ENCODE measurements at places on chromosomes 2 and 18.
A peak's percentile ranks its signal among the peaks of the same experiment; 100 is the strongest.

DNA sequence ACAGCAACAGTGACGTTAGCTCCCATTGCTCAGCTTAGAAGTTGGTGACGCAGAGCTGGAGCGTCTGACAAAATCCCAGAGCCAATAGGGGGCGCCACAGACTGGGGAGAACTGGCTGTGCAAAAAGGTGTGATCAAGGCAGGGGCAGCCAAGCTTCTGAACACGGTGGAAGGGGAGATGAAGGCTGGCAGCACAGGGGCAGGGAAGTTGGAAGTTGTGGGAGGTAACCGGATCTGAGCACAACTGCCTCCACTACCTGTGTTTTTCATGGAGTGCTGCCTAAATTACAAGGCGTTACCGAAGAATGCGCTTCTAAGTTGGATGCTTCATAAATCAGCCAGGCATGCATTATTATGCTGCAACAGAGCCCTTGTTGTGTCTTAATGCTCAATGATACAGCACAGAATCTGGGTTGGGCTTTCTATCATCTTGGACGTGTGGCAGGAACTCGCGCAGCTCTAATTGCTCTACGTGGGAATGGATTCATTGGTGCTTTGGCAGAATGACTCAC is 370.0 kb downstream of the SLC4A3 start:
- H3K36me3 ChIP-seq: no peaks in the 10 kb centered on the region
- H3K4me1 ChIP-seq: peaks cover 3% of the 10 kb centered on the region
- H3K27me3 ChIP-seq: no peaks in the 10 kb centered on the region
- DNase-seq: peak; percentile 81

- no peak overlapping the region for H3K4me3 ChIP-seq
- 0 out of 2 replicates have a peak, but pooled peaks cover 4% of the 10 kb centered on the region for H3K4me1 ChIP-seq
- DNase-seq: peak; percentile 6
- H3K27ac ChIP-seq: no peak overlapping the region
- no peaks in the 10 kb centered on the region for H3K27me3 ChIP-seq
Observed at GRCh38 chr2:7191932-7192331, 274.7 kb downstream of the RNF144A start.

- no peak for DNase-seq
- H3K27ac ChIP-seq: no peak overlapping the region
- H3K4me1 ChIP-seq: peaks cover 10% of the 10 kb centered on the region
- no peak overlapping the region for H3K4me3 ChIP-seq
Observed at GRCh38 chr2:12934146-12934756, 217.5 kb downstream of the TRIB2 start.

GRCh38 chr2:43402002-43402401 is 175.6 kb upstream of the ZFP36L2 start:
- H3K36me3 ChIP-seq: no peaks in the 10 kb centered on the region
- DNase-seq: no peak
- H3K4me1 ChIP-seq: peaks cover 26% of the 10 kb centered on the region
- no peaks in the 10 kb centered on the region for H3K27me3 ChIP-seq
- no peak overlapping the region for H3K27ac ChIP-seq

DNA sequence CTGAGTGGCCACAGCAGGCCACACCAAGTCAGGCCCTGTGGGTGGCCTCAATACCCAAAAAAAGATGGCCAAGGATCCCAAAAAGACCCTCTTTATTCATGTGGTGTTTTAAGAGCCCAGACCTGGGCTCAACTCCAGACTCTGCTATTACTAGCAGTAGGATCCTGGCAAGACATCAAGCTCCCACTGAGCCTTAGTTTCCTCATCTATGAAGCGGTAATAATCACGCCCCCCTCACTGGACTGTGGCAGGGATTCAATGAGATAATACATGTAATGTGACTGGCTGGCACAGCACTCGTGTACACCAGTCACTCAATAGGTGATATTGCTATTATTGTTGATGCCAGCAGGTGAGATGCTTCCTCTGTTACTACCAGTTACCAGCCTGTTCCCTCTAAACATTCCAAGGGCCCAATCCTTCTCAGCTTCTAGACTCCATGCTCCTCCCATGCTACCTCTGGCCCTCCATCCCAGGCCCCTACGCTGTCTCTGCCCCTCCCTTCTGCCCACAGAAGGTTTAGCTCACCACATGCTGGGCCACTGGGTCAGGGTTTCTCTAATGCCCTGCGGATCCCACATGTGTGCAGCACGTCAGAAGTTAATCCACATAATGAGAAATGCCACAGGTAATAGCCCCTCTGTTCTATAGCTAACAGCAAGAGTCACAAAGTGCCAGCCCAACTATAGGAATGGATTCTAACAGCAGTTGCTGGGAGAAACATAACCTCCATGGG is 51.2 kb downstream of the SLC4A5 start:
- H3K36me3 ChIP-seq: no peaks in the 10 kb centered on the region
- no peak overlapping the region for H3K4me3 ChIP-seq
- no peaks in the 10 kb centered on the region for H3K4me1 ChIP-seq
- no peaks in the 10 kb centered on the region for H3K27me3 ChIP-seq
- no peak for DNase-seq
- no peak overlapping the region for H3K27ac ChIP-seq

DNA sequence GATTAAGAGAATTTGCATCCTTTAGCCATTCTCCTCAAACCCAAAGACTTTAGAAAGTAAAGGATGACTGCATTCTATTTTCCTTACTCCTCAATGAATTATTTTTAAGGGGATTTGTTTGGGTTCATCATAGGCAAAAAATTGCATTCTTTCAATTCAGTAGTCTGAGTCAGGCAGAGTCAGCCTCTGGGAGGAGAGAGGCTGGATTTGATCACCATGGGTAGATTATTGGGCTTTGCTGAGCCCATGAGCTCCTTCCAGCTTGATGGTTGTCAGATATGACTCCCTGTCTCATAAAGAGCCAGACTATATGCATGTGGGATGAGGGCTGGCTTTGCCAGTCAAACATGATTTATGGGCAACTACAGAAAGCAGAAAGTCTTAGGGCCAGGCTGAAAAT is 101.2 kb downstream of the KCNS3 start:
- H3K27me3 ChIP-seq: no peaks in the 10 kb centered on the region
- H3K4me1 ChIP-seq: no peaks in the 10 kb centered on the region
- no peak for DNase-seq
- H3K36me3 ChIP-seq: no peaks in the 10 kb centered on the region
- H3K4me3 ChIP-seq: no peak overlapping the region

- DNase-seq: no peak
- no peaks in the 10 kb centered on the region for H3K27me3 ChIP-seq
- no peaks in the 10 kb centered on the region for H3K4me1 ChIP-seq
- H3K4me3 ChIP-seq: no peak overlapping the region
Observed at GRCh38 chr18:1604751-1605150, 700.1 kb downstream of the ADCYAP1 start.

GRCh38 chr2:148990968-148991367 is 47.5 kb upstream of the LYPD6B start:
- H3K4me3 ChIP-seq: no peak overlapping the region
- H3K27me3 ChIP-seq: no peaks in the 10 kb centered on the region
- no peaks in the 10 kb centered on the region for H3K4me1 ChIP-seq
- no peak for DNase-seq
- 0 out of 2 replicates have a peak, but pooled peaks cover 7% of the 10 kb centered on the region for H3K36me3 ChIP-seq
- no peak overlapping the region for H3K27ac ChIP-seq

DNA sequence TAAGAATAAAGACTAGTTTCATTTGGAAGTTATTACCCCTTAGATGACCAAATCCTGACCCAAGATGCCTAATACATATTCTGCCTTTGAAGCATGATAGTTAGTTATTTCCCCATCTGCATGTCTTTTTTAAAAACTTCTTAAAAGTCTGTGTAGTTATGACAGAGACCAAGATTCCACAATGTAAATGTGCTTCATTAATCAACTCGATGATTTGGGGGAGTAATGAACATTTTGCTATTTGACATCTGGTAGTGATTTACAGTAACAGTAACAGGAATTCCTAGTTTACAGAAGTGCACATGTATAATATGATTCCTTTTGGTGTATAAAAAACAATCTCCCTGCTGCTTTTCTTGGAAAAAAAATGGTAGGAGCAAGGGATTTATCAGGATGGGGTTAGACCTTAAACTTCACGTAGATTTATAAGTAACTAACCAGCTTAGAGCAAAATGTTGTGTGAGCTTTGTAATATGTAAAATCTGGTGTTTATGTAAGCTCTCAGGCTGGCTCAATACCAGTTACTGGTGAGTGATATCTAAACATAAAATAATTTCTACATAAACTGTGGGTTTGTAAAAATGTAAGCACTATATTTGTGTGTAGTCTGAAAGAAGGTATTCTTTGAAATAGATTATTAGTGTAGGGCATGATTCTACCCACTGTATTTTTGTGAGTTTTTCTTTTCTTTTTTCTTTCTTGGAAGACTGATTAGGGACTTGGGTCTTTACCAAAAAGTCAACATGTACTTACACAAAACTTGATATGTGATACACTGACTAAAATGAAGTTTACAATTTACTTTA is 641.6 kb downstream of the EPHA4 start:
- H3K27ac ChIP-seq: no peak overlapping the region
- no peaks in the 10 kb centered on the region for H3K27me3 ChIP-seq
- H3K4me3 ChIP-seq: no peak overlapping the region
- H3K36me3 ChIP-seq: peaks cover 4% of the 10 kb centered on the region
- no peaks in the 10 kb centered on the region for H3K4me1 ChIP-seq

DNA sequence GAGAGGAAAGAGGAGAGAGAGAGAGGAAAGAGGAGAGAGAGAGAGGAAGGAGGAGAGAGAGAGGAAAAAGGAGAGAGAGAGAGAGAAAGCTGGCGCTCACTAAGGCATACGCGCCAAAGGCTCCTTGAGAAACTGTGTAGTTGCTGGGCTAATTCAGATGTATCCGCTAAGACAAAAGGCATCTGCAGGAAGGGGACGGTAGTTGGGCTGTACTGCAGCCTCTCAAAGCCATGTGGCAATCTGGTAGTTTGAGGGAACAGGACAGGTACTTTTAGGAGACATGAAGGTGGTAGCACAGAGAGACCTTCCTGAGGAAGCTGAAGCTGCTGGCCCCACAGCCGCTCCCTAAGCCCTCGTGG is 31.6 kb downstream of the THNSL2 start:
- peak; percentile 54 for DNase-seq
- no peak overlapping the region for H3K27ac ChIP-seq
- H3K4me1 ChIP-seq: peaks cover 15% of the 10 kb centered on the region
- H3K4me3 ChIP-seq: no peak overlapping the region

- no peak overlapping the region for H3K27ac ChIP-seq
- DNase-seq: no peak
- H3K4me3 ChIP-seq: no peak overlapping the region
- H3K36me3 ChIP-seq: no peaks in the 10 kb centered on the region
Observed at GRCh38 chr2:9539531-9539930, 16.1 kb downstream of the ADAM17 start.

- DNase-seq: no peak
- no peaks in the 10 kb centered on the region for H3K36me3 ChIP-seq
- no peak overlapping the region for H3K27ac ChIP-seq
- no peaks in the 10 kb centered on the region for H3K27me3 ChIP-seq
- peaks cover 28% of the 10 kb centered on the region for H3K4me1 ChIP-seq
- no peak overlapping the region for H3K4me3 ChIP-seq
Observed at GRCh38 chr18:58536534-58537271, 92.2 kb downstream of the ALPK2 start.

- no peaks in the 10 kb centered on the region for H3K27me3 ChIP-seq
- no peaks in the 10 kb centered on the region for H3K4me1 ChIP-seq
- no peak for DNase-seq
- peaks cover 5% of the 10 kb centered on the region for H3K36me3 ChIP-seq
- no peak overlapping the region for H3K4me3 ChIP-seq
Observed at GRCh38 chr18:67301592-67301991, 214.9 kb downstream of the DSEL start.

DNA sequence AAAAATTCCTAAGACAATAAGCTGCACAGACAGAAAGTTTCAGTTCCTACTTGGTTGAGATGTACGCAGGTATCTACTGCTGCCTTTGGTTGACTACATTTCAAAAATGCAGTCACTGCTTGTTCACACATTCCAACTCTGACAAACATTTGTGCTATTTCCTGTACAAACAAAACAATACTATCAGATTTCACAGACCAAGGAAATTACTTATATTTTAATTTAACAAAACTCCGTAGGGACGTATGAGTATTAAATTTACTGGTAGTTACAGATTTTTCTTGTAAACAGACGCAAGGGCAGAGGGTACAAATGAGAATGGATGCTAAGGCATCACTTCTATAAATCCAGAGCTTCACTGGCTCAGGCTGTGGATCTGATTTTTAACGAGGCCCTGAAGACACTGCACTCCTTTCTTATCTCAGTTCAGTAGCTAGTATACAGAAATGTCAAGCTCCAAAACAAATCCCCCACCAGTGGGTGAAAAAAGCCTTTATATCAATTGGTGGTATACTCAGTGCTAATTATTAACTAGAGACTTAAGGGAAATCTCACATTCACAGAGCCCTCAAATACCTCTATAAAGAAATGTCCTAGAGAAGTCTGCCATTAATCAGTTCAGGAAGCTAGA is 31.7 kb upstream of the TTC32 start:
- no peak overlapping the region for H3K27ac ChIP-seq
- no peak overlapping the region for H3K4me3 ChIP-seq
- no peaks in the 10 kb centered on the region for H3K4me1 ChIP-seq
- no peaks in the 10 kb centered on the region for H3K27me3 ChIP-seq
- DNase-seq: no peak

GRCh38 chr18:62164855-62165487 is 21.9 kb downstream of the PIGN start:
- no peaks in the 10 kb centered on the region for H3K27me3 ChIP-seq
- no peaks in the 10 kb centered on the region for H3K4me1 ChIP-seq
- no peak overlapping the region for H3K27ac ChIP-seq
- DNase-seq: peak; percentile 59
- H3K4me3 ChIP-seq: no peak overlapping the region

DNA sequence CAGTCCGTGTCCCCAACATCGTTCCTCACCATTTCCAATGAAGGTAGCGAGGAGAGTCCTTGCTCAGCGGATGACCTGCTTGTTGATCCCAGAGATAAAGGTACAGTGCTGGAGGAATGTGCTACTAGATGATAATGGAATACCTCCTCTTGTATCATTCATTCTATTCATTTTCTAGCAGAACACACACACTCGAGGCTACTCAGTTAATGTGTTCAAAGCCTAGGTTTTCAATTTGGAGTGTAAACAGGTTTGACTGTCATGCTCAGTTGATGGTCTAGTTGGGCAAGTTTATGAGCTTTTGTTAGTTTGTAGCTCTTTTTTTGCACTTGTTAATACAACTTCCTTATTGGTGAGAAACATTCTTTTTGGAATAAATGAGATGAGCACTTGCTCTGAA is 114.2 kb downstream of the ICA1L start:
- H3K4me3 ChIP-seq: no peak overlapping the region
- H3K4me1 ChIP-seq: no peaks in the 10 kb centered on the region
- no peaks in the 10 kb centered on the region for H3K27me3 ChIP-seq
- H3K27ac ChIP-seq: no peak overlapping the region
- no peak for DNase-seq
- peaks cover 20% of the 10 kb centered on the region for H3K36me3 ChIP-seq

DNA sequence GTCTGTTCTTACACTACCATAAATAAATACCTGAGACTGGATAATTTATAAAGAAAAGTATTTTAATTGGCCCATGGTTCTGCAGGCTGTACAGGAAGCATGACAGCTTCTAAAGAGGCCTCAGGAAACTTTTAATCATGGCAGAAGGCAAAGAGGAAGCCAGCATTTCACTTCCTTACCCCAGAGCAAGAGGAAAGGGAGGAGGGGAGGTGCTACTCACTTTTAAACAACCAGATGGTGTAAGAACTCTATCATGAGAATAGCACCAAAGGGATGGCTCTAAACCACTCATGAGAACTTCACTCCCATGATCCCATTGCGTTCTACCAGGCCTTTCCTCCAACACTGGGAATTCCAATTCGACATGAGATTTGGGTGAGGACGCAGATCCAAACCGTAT is 344.4 kb upstream of the SLC39A10 start:
- peak; percentile 28 for DNase-seq
- H3K27me3 ChIP-seq: peaks cover 27% of the 10 kb centered on the region
- H3K36me3 ChIP-seq: no peaks in the 10 kb centered on the region
- no peak overlapping the region for H3K27ac ChIP-seq

GRCh38 chr2:207363761-207364290 is 165.9 kb upstream of the CREB1 start:
- DNase-seq: no peak
- no peaks in the 10 kb centered on the region for H3K27me3 ChIP-seq
- no peak overlapping the region for H3K4me3 ChIP-seq
- H3K36me3 ChIP-seq: no peaks in the 10 kb centered on the region
- no peak overlapping the region for H3K27ac ChIP-seq
